ENCODE measurements at places on chromosomes 5 and 9.

GRCh38 chr5:96529559-96529958 is 96.5 kb upstream of the PCSK1 start:
- DNase-seq = no peak

- no peak for DNase-seq
Observed at GRCh38 chr9:29613773-29614172, 2040.5 kb upstream of the C9orf72 start.

GRCh38 chr5:65084795-65085515 is 316.2 kb downstream of the CWC27 start:
- no peak for DNase-seq

DNA sequence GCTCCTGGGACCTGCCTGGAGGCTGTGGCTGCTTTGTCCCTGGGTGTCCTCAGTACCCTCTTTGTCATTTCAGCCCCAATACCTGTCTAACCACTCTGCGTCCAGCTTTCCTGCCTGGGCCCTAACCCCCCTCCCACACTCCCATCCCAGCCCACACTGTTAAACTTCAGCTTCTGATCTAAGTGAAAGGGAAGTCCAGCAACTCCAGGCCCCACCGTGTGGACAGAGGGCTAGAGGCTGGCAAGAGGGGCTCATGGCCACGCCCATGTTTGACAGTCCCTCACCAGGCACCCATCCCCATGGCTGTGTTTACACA is 56.3 kb downstream of the SEMA4D start:
- no peak for DNase-seq

- DNase-seq = no peak
Observed at GRCh38 chr5:157543825-157544622, 31.6 kb downstream of the ADAM19 start.

GRCh38 chr9:88697764-88698432 is 162.9 kb downstream of the NXNL2 start:
- DNase-seq = no peak

Data from hippocampal formation (tissue), 2 donors.